ENCODE measurements at places on chromosomes 3 and 15. TPM values are rescaled to one million over a fixed set of nuclear protein-coding genes. Genes with fewer than 3 reads are reported as not detected.

GRCh38 chr15:75446151-75446550, 5.3 kb downstream of the SIN3A start:
- no peaks in the 10 kb centered on the region for H3K36me3 ChIP-seq
- no peaks in the 10 kb centered on the region for H3K27me3 ChIP-seq
- H3K4me3 ChIP-seq, result no peak overlapping the region

DNA sequence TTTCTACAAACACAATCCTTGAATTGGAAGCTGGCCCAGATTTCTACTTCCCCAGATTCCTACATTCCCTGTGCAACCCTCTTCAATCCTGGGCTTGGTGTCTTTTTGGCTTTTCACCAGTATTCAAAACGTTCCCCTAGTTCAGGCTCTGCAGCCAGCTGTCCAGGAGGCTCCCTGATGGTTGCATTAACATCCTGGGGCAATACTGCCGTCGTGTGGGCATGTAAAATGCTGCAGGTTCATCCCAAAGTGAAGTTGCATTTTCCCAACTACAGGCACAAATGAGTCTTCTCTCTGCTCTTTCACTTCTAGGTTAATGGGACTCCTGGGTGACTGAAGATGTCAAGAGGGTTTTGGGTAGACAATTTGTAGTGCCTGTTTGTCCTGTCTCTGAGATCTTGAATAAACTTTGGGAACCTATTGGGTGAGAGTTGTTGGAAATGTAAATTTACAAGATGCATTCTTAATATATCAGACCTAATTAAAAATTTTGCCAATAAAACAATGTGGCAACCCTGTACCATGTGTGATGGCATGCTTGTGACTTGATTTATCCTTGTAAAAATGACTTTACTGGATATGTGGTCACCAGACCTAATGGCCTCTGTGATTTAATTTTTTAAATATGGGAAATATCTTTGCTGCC, 28.6 kb downstream of the SOX14 start:
- DNase-seq, result no peak
- H3K27ac ChIP-seq, result no peak overlapping the region
- H3K36me3 ChIP-seq, result no peaks in the 10 kb centered on the region
- no peaks in the 10 kb centered on the region for H3K4me1 ChIP-seq
- no peaks in the 10 kb centered on the region for H3K27me3 ChIP-seq
- H3K4me3 ChIP-seq, result no peak overlapping the region

DNA sequence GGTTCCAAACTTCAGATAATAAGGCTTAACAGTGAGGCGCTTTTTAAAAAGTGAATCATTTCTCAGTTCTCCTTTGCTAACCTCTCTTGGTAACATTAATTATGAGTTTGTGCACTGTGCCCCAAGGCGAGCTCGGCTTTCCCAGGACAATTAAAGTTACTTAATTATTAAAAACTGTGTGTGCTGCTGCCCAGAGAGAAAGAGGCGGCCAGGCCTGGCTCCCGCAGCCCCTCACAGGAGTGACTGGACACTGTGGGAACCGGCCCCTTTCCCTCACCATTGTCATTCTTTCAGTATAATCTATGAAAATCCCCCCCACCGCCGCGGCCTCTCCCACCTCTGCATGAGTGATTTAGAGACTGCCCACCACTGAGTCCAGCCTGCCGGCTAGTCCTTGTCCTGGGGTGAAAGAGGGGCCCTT, 43.1 kb upstream of the HES1 start:
- no peak for DNase-seq
- no peak overlapping the region for H3K27ac ChIP-seq
- no peaks in the 10 kb centered on the region for H3K27me3 ChIP-seq
- no peaks in the 10 kb centered on the region for H3K36me3 ChIP-seq
- peaks cover 36% of the 10 kb centered on the region for H3K4me1 ChIP-seq
- H3K4me3 ChIP-seq, result no peak overlapping the region

DNA sequence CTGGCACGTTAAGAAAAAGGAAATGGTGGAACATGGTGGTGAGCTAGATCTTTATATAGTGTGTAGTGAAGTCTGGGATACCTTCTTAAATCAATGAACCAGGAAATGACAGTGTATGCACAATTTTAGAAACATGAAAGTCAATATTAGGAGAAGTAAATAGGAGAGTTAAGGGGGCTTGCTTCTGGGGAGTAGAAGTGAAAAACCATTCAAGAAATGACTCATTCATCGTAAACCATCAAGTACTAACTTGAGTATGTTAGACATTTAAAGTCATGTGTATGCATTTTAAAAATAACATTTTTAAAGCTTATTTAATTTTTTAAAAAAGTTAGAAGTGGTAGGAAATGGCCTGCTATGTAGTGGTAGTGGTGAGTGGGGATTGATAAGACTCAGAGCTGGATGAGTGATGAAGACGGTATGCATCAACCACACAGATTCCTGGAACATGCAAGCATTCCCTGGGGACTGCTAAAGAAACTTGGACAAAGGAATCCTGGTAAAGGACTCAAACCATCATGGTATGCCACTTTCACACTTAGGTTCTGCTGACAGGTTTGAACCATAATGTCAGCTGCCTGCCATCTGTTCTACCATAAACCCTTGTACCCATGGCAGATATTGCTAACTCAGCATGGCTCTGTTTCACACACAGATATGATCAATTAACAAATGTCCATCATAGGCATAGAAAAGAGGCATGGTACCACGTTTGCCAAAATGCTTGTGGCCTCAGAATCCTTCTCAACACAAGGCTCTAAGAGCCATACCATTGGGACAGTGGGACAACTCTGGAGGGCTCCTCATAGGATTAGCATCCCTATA, 28.9 kb upstream of the MITF start:
- no peak overlapping the region for H3K4me3 ChIP-seq
- no peak for DNase-seq
- peaks cover 4% of the 10 kb centered on the region for H3K4me1 ChIP-seq
- H3K36me3 ChIP-seq, result no peaks in the 10 kb centered on the region
- no peak overlapping the region for H3K27ac ChIP-seq
- H3K27me3 ChIP-seq, result no peaks in the 10 kb centered on the region

DNA sequence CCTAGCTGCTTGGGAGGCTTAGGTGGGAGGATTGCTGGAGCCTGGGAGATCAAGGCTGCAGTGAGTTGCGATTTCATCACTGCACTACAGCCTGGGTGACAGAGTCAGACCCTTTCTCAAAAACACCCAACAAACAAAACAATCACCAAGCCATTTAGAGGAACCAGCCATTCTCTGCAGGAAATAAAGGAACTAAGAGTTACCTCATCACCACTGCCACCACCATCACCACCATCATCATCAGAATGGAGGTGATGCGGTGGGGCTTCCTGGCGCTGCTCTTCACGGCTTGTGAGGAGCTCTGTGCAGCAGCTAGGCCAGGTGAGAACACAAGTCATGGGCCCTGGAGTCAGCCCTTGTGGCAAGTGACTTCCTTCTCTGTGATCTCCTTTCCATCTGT, 37.7 kb upstream of the KLHL25 start:
- H3K27ac ChIP-seq, result no peak overlapping the region
- H3K27me3 ChIP-seq, result no peaks in the 10 kb centered on the region
- H3K4me3 ChIP-seq, result no peak overlapping the region
- H3K36me3 ChIP-seq, result no peaks in the 10 kb centered on the region
- peaks cover 4% of the 10 kb centered on the region for H3K4me1 ChIP-seq

KBTBD12 gene
- total RNA-seq, result 5.0 TPM

PPCDC gene
- 7.0 TPM for total RNA-seq

DNA sequence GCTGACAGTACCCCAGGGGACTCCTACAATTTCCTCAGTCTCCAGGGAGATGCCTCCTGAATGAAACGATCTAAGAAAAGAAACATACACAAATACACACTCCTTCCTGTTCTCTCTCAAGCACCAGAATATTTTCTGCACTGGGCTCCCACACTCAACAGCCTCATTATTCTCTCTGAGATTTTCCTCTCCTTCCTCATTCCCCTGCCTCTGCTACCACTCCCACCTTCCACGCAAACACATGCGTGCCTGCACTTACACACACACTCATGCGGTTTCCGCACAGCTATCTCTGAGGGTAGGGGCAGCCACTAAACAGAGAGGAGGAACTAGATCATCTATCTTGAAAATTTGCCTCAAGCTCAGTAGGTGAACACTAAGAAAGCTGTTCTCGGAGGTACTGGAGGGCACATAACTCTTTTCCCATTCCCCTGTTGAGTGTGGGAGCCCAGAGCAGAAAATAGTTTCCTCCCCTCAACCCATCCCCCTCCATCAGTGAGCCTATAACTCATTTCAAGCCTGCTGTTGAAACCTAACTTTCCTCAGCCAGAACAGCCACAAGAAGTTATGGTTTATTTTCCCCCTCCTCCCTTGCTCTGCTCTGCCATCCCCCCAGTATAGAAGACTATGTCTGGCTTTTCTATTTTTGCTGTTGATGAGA, 30.5 kb upstream of the TIPARP start:
- no peaks in the 10 kb centered on the region for H3K27me3 ChIP-seq
- H3K36me3 ChIP-seq, result no peaks in the 10 kb centered on the region
- no peak for DNase-seq
- no peaks in the 10 kb centered on the region for H3K4me1 ChIP-seq
- H3K4me3 ChIP-seq, result no peak overlapping the region
- H3K27ac ChIP-seq, result no peak overlapping the region

DNA sequence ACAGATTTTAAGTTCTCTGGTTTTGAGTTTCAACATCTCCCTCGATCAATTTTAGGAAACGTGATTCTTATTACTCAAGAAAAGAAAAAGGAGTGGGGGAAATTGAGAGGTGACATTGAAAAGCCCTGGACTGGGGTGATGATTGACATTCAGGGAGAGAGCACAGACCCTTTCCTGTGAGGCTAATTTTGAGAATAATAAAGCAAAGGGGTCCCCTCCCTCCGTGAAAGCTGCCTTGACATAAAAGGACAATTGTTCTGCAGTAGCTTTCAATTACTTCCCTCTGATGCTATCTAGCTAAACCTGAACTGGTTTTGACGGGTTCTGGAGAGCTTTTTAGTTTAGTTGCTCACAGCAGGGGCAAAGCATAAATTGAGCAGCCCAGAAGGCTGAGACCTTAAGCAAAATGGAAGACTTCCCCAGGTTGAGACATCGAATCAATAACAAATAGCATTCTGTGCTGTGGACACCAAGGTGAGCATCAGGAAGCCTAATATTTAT, 14.4 kb upstream of the CMTM8 start:
- no peak for DNase-seq
- no peak overlapping the region for H3K4me3 ChIP-seq
- no peaks in the 10 kb centered on the region for H3K27me3 ChIP-seq
- H3K36me3 ChIP-seq, result no peaks in the 10 kb centered on the region

DNA sequence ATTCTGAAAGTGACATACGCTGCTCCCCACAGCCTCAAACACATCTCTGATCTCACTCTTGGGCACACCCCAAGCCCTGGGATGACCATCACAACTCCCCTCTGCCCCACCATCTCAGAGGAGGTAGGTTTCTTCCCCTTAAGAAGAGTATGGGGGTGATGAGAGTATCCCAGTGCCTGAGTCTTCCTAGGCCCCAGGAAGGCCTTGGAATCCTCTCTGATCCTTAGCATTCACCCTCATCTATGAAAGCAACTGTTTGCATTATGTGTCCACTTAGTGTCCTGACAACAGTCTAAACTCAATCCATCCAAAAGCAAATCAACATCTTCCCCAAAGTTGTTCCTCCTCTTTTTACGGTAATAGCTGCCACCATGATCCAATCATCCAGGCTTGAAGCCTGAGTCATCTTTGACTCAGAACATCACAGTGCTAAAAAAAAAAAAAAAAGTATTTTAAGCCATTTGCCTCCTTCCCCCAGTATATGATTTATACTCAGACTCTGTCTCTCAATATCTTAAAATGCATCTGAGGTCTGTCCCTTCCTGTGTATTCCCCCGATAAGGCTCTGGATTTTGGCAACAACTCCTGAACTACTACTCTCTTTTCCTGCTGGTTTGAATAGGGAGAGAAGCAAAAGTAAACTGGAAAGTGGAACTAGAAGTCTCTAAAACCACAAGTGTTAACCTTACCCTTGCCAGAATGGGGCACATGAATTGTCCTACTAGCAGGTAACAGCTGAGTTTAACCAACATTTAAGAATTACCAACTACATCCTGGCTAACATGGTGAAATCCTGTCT, 22.5 kb downstream of the POPDC2 start:
- peaks cover 22% of the 10 kb centered on the region for H3K36me3 ChIP-seq
- peak overlapping the region; percentile 72 for H3K27ac ChIP-seq
- no peak for DNase-seq
- no peaks in the 10 kb centered on the region for H3K27me3 ChIP-seq
- H3K4me3 ChIP-seq, result no peak overlapping the region

RTP1 gene
- total RNA-seq, result not detected

- H3K27ac ChIP-seq, result no peak overlapping the region
- no peak for DNase-seq
- no peaks in the 10 kb centered on the region for H3K4me1 ChIP-seq
- H3K36me3 ChIP-seq, result no peaks in the 10 kb centered on the region
- no peak overlapping the region for H3K4me3 ChIP-seq
- no peaks in the 10 kb centered on the region for H3K27me3 ChIP-seq
Measured at GRCh38 chr3:4036046-4036445, 236.8 kb downstream of the LRRN1 start.

DNA sequence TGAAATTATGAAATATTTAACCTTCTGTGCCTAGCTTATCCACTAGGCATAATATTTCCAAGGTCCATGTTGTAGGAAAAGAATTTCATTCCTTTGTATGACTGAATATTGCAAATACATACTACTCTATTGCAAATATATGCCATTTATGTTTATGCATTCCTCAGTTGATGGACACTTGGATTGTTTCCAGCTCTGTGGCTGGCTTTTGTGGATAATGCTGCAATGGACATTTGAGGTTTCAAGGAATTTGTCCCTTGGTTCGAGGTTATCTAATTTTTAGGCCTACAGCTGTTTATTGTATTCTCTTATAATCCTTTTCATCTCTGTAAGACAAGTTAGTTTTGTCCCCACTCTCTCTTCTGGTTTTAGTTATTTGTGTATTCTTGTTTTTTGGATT, 7.7 kb upstream of the AADACL2 start:
- no peaks in the 10 kb centered on the region for H3K4me1 ChIP-seq
- DNase-seq, result no peak
- H3K36me3 ChIP-seq, result no peaks in the 10 kb centered on the region

GRCh38 chr3:11574981-11575669, 68.6 kb downstream of the VGLL4 start:
- H3K27me3 ChIP-seq, result no peaks in the 10 kb centered on the region
- no peak for DNase-seq
- H3K4me3 ChIP-seq, result no peak overlapping the region
- H3K27ac ChIP-seq, result no peak overlapping the region
- H3K36me3 ChIP-seq, result no peaks in the 10 kb centered on the region

CNTN3 gene
- 1.4 TPM for total RNA-seq

DUOXA1 gene
- total RNA-seq, result 0.52 TPM

DNA sequence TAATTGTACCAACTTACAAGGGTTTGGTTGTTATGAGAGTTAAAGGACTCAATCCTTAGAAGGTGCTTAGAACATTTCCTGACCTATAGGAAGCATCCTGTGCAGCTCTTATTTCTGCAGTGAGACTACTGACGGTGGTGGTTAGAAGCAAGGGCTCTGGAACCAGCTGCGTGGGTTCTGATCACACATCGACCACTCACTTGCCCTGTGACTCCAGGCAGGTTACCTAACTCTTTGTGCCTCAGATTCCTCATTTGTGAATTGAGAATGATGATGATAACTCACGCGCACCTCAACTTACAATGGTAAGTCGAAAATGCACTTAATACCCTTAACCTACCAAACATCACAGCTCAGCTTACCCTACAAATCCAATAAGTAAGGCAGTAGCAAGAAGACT, 80.7 kb upstream of the SPATA12 start:
- H3K27me3 ChIP-seq, result no peaks in the 10 kb centered on the region
- no peak for DNase-seq
- peaks cover 8% of the 10 kb centered on the region for H3K4me1 ChIP-seq
- no peak overlapping the region for H3K4me3 ChIP-seq
- no peak overlapping the region for H3K27ac ChIP-seq

- H3K4me3 ChIP-seq, result no peak overlapping the region
- no peak for DNase-seq
- no peaks in the 10 kb centered on the region for H3K36me3 ChIP-seq
- H3K4me1 ChIP-seq, result no peaks in the 10 kb centered on the region
- no peaks in the 10 kb centered on the region for H3K27me3 ChIP-seq
- H3K27ac ChIP-seq, result no peak overlapping the region
Measured at GRCh38 chr3:173703771-173704170, 306.2 kb downstream of the NLGN1 start.
